AG04449 (cell line): ENCODE measurements at places on chromosomes 11 and 22.

- DNase-seq, result no peak
These were observed 50.4 kb downstream of the ADM start for GRCh38 chr11:10355257-10355661.

DNA sequence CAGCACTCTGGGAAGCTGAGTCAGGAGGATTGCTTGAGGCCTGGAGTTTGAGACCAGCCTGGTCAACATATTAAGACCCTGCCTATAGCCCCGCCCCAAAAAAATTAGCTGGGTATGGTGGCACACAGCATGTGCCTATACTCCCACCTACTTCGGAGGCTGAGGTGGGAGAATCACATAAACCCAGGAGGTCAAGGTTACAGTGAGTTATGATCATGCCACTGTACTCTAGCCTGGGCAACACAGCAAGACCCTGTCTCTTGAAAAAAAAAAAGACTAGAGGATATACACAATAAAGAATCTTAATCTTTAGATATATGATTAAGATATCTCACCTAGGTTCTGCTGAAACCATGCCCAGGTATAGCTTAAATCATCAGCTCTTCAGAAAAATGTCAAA is 136.7 kb downstream of the APOL5 start:
- DNase-seq, result no peak

DNA sequence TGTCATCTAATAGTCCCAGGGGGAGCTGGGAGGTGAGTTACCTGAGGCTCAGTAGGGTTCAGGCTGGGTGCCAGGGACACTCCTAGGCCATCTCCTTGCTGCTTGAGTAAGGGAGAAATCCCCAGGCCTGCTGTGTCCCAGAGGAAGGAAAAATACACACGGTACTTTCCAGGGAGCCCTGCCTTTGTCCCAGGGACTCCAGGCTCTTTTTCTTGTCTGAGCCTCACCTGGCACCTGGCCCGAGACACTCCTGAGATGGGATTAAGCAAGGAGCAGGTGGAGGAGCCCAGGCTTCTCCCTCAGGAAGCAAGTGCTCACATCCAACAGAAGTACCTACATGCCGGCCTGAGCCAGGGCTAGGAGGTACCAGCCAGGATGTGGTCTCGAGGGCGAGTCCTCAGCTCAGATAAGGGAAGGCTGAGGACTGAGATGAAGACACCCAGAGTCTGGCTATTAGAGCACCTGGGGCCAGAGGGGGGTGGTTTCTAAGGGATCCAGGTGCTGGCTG is 899 bp upstream of the KLHDC7B start:
- no peak for DNase-seq

DNA sequence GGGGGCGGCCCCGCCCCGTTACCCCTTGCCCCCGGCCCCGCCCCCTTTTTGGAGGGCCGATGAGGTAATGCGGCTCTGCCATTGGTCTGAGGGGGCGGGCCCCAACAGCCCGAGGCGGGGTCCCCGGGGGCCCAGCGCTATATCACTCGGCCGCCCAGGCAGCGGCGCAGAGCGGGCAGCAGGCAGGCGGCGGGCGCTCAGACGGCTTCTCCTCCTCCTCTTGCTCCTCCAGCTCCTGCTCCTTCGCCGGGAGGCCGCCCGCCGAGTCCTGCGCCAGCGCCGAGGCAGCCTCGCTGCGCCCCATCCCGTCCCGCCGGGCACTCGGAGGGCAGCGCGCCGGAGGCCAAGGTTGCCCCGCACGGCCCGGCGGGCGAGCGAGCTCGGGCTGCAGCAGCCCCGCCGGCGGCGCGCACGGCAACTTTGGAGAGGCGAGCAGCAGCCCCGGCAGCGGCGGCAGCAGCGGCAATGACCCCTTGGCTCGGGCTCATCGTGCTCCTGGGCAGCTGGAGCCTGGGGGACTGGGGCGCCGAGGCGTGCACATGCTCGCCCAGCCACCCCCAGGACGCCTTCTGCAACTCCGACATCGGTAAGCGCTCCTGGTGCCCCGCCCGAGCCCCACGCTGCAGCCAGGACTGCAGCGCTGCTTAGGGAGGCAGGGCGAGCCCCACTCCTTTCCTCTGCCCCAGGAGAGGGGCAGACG is at the start of gene TIMP3:
Gene TIMP3, plus strand, starts transcription at position 169 of the 700 bp plus-strand sequence. Its CDS starts 297 bp downstream, at position 466.
- DNase-seq, result no peak

DNA sequence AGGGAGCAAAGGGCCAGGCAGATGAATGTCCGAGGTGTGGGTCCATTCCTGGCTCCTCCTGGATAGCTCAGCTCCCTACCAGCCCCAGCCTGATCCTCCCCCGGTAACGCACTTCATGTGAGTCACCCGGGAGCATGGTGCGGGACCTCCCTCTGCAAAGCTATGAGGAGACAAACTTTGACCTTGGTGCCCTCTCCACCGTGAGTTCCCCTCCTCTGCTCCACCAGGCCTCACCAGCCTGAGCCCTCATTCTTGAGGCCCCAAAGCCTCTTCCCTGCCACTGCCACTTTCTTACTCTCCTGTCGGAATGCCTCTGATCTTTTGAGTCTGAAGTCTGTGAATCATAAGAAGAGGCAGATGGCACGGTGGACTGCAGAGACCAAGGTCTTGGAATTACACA is 37.4 kb upstream of the CD82 start:
- no peak for DNase-seq

GRCh38 chr11:64357446-64357845 is 1.5 kb upstream of the RPS6KA4 start:
- no peak for DNase-seq
